Large intestine (tissue), 12 donors: ENCODE measurements at places on chromosomes 4 and X. TPM values are rescaled to one million over a fixed set of nuclear protein-coding genes. Genes with fewer than 3 reads are reported as not detected.
A peak's percentile ranks its signal among the peaks of the same experiment; 100 is the strongest.

UGT2B15 gene
- 29.6 TPM for polyA plus RNA-seq

FAM47B gene
- not detected for polyA plus RNA-seq

GC gene
- polyA plus RNA-seq: 50.6 TPM

MTMR8 gene
- polyA plus RNA-seq: 2.1 TPM

TDO2 gene
- polyA plus RNA-seq: 7.5 TPM

JCHAIN gene
- polyA plus RNA-seq: 1.5 TPM

NAP1L2 gene
- polyA plus RNA-seq: 1.9 TPM

DNA sequence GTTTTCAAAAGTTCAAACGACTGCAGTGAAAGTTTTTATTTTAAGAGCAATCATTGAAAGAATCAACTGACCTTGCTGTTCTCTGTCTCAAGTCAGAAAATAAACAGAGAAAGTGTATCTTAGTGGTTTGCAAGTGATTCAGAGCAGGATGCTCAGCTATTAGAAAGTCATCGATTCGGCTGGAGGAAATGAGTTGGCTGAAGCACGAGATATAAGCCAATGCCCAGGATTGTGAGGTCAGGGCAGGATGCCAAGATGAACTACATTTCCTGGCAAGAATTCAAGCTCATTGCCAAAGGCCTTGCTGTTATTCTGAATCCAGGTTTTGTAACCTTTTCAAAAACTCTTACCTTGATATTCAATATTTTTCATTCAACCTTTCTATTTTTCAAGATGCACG, 541.4 kb upstream of the BOD1L1 start:
- DNase-seq: no peak

- DNase-seq: no peak
These were observed 42.0 kb downstream of the MTM1 start for GRCh38 chrX:150610446-150610845.

DNA sequence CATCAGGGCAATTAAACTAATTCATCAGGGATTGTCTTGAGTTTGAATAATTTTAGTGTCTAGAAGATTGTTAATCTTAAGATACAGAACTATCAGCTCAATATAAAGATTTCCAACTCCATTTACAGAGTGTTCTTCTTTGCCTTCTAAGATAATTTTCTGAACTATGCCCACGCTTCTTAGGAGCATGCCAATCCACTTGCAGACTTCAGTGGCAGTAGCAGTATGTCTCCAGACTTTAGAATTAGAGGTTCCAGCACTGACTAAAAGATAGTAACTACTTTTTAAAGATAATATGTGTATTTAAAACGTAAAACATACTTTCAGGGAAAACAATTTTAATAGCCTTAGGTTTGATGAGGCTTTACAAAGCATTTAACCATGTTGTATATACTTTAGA, 34.2 kb upstream of the GALNT7 start:
- DNase-seq: no peak

- DNase-seq: no peak
These were observed 15.0 kb downstream of the RGN start for GRCh38 chrX:47093248-47093647.

DNA sequence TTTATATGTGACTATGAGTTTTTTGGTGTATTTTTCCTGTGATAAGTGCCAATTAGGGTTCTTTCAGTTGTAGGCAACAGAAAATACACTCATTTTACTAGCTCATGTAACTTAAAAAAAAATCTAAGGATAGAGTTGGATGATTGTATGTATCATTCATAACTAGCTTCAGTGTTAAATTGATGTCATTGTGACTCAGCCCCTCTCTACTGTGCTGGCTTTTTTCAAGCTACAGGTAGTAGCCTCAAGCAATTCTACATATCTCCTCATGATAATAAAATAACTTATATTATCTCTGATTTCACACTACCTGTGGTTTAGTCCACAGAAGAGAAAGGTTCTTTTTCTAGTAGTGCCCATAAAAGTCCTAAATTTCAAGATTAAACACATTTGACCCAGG, 11.9 kb downstream of the WDR17 start:
- no peak for DNase-seq

GRCh38 chr4:87092389-87093141, 127.9 kb downstream of the KLHL8 start:
- peak; percentile 93 for DNase-seq

GRCh38 chrX:39766085-39766726, 331.6 kb downstream of the BCOR start:
- peak; percentile 72 for DNase-seq

DNA sequence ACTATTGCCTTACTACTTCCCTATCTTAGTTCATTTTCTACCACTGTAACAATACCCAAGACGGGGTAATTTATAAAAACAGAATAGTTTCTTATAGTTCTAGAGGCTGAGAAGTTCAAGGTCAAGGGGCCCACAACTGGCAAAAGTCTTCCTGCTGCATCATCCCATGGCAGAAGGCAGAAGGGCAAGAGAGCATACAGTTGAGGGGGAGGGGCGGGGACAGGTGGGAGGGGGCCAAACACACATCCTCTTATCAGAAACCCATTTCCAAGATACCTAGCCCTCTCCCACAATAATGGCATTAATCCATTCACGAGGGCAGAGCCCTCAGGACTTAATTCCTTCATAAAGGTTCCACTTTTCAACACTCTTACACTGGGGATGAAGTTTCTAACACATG, 690.2 kb downstream of the ADGRL3 start:
- no peak for DNase-seq

DNA sequence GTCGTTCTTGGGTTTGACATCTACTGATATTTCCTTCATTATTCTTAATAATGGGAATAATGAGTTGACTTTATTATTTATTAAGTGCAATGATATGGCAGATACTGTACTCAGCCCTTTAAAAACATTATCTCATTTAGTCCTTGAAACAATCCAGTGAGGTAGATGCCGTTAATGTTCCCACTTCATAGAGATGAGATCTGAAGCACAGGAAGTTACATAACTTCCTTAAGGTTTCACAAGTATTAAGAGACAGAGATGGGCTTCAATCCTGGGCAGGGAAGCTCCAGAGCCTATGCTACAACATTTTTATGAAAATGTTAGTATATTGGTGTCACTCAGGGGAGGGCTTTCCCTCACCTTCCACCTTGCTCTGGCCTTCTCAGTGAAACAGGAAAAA, 9.7 kb upstream of the KLHL13 start:
- DNase-seq: no peak

- DNase-seq: no peak
These were observed 2.2 kb downstream of the AKAP17A start for GRCh38 chrX:1593286-1594271.

GRCh38 chrX:84737471-84737871, 235.2 kb upstream of the HDX start:
- no peak for DNase-seq

DNA sequence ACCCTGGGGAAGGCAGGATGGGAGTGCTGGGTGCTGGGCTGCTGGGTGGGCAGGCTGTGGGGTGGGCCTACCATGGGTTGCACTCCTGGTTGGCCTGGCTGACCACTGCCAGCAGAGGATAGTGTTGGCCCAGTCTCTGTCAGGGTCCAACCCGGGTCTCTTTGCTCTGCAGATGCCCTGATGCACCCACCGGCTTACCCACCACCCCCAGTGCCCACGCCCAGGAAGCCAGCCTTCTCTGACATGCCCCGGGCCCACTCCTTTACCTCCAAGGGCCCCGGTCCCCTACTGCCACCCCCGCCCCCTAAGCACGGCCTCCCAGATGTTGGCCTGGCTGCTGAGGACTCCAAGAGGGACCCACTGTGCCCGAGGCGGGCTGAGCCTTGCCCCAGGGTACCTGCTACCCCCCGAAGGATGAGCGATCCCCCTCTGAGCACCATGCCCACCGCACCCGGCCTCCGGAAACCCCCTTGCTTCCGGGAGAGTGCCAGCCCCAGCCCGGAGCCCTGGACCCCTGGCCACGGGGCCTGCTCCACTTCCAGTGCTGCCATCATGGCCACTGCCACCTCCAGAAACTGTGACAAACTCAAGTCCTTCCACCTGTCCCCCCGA, 14.2 kb upstream of the ADD1 start:
- DNase-seq: no peak

- no peak for DNase-seq
These were observed 94.5 kb downstream of the NSUN7 start for GRCh38 chr4:40844261-40844660.

- DNase-seq: no peak
These were observed 184.0 kb upstream of the FSTL5 start for GRCh38 chr4:162347842-162348213.

DNA sequence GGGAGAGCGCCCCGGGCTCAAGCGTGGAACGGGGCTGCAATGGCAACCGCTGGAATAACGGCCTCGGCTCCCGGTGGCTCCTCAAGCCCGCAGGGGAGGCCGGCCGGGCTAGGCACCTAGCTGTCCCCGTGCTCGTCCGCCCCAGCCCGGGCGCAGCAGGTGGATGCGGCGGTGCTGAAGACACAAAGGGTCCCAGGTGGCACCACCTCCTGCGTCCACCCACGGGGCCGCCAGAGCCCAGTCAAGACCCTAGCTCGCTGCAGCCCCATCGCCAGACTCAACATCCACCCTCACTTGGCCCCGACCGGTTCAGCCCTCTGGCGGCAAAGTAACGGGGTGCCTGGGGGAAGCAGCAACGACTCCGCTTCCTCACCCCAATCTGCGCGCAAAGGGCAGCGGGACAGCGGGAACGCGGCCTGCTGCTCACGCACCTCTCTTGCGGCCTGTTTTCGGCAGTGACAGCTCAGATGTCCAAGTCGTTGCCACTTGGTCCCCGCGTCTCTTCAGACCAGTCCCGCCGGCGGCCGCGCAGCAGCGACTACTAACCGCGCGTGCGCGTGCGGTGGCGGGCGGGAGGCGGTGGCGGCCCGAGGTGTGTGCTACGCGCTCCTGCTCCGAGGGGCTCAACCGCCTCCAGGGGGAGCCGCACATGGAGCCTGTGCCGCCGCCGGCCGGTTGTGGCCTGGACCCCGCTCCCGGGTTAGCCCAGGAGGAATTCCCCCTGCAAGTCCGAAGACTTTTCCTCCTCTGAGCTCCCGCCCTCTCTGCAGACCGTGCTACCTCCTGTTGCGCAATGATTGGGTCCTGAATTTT, at the start of gene CLGN:
Gene CLGN, minus strand, starts transcription at position 543 of the 813 bp plus-strand sequence. CDS start 14,570 bp downstream, outside the sequence.
- peak; percentile 70 for DNase-seq

DNA sequence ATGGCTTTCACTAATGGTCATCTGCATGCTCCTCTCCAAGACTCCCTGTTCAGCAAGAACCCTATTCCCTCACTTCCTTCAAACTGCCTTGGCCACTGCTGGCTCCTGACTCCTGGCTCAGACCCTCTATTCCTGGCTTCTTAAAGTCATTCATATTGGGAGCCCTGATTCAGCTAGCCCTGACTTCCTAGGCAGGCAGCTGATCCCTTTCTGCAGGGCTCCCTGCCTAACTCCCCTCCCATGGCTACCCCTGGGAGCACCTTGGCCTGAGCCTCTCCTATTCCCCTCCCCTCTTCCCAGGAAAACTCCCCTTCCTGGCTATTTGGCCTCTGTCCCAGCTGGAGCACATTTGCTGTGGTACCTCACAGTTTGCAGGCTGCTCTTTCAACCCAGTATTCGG, 154.9 kb upstream of the PJA1 start:
- DNase-seq: no peak

DNA sequence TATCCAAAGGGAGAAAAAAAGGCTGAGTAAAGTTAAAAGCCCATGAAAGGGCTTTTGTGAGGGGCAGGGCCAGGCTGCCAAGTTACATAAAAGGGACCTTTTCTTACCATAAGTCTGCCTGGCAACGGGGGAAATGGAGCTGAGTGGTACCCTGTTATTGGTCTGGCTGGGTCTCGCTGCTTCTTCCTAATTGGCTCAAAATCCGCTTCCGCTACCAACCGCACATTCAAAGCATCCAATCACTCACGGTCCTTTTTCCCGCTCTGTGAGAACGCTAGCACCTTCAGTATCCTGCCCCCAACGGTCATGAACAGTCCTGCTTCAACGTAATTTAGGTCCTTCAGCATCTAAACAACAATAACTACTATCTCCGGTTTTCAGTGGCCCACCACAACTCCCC, 611 bp downstream of the TEX11 start:
- no peak for DNase-seq

GRCh38 chr4:37442062-37442323, 197.4 kb downstream of the NWD2 start:
- DNase-seq: no peak

- no peak for DNase-seq
These were observed 99.8 kb upstream of the ADAD1 start for GRCh38 chr4:122278976-122279375.

- no peak for DNase-seq
These were observed 753.5 kb upstream of the PCDH10 start for GRCh38 chr4:132395561-132395960.
